ENCODE measurements at places on chromosomes 4 and X. TPM values are rescaled to one million over a fixed set of nuclear protein-coding genes. Genes with fewer than 3 reads are reported as not detected.

TASL gene
- total RNA-seq = not detected

UGT2A1 gene
- not detected for total RNA-seq

DIAPH2 gene
- 23.3 TPM for total RNA-seq

FGB gene
- total RNA-seq = not detected

VCX gene
- total RNA-seq = not detected

FHIP1A gene
- total RNA-seq = 23.7 TPM

AVPR2 gene
- total RNA-seq = 0.66 TPM

NPNT gene
- total RNA-seq = 28.7 TPM

XK gene
- total RNA-seq = 9.6 TPM

TBC1D9 gene
- 13.5 TPM for total RNA-seq

GLA gene
- 7.6 TPM for total RNA-seq

LINC00632 gene
- total RNA-seq = 88.3 TPM

IL1RAPL2 gene
- total RNA-seq = not detected

IL2 gene
- total RNA-seq = not detected

KIT gene
- 4.0 TPM for total RNA-seq

CLNK gene
- total RNA-seq = 1.0 TPM

PABPC1L2B gene
- not detected for total RNA-seq

FRG1 gene
- 19.7 TPM for total RNA-seq

PLS3 gene
- 47.5 TPM for total RNA-seq

PPP4R3C gene
- total RNA-seq = not detected

TMEM35A gene
- 0.26 TPM for total RNA-seq

CENPI gene
- total RNA-seq = 0.26 TPM

ZNF157 gene
- not detected for total RNA-seq

TACC3 gene
- total RNA-seq = 5.7 TPM

LGI2 gene
- 0.78 TPM for total RNA-seq

TNMD gene
- total RNA-seq = not detected

FATE1 gene
- not detected for total RNA-seq

KCND1 gene
- total RNA-seq = 0.52 TPM

MAGEB17 gene
- total RNA-seq = 7.3 TPM

MAGEA12 gene
- total RNA-seq = not detected

XAGE1A gene
- total RNA-seq = not detected

RBM47 gene
- 79.9 TPM for total RNA-seq

PARM1 gene
- total RNA-seq = 21.0 TPM

CEP135 gene
- total RNA-seq = 8.9 TPM

MAGED4 gene
- 5.2 TPM for total RNA-seq

CT45A2 gene
- not detected for total RNA-seq

TBX22 gene
- total RNA-seq = not detected

RIBC1 gene
- 0.99 TPM for total RNA-seq

SCD5 gene
- total RNA-seq = 51.4 TPM

SUPT20HL2 gene
- total RNA-seq = not detected

PGAM4 gene
- not detected for total RNA-seq

TIGD4 gene
- total RNA-seq = 3.0 TPM

RNF212 gene
- 20.5 TPM for total RNA-seq

MAGEB1 gene
- total RNA-seq = not detected

RASGEF1B gene
- total RNA-seq = 8.6 TPM

CXCL11 gene
- 0.52 TPM for total RNA-seq

AREG gene
- 4.9 TPM for total RNA-seq

TMEM164 gene
- 16.1 TPM for total RNA-seq

TMPRSS11B gene
- not detected for total RNA-seq
